Lung (tissue), 17 donors: ENCODE measurements at places on chromosomes 12 and 14. TPM values are rescaled to one million over a fixed set of nuclear protein-coding genes. Genes with fewer than 3 reads are reported as not detected.

DNA sequence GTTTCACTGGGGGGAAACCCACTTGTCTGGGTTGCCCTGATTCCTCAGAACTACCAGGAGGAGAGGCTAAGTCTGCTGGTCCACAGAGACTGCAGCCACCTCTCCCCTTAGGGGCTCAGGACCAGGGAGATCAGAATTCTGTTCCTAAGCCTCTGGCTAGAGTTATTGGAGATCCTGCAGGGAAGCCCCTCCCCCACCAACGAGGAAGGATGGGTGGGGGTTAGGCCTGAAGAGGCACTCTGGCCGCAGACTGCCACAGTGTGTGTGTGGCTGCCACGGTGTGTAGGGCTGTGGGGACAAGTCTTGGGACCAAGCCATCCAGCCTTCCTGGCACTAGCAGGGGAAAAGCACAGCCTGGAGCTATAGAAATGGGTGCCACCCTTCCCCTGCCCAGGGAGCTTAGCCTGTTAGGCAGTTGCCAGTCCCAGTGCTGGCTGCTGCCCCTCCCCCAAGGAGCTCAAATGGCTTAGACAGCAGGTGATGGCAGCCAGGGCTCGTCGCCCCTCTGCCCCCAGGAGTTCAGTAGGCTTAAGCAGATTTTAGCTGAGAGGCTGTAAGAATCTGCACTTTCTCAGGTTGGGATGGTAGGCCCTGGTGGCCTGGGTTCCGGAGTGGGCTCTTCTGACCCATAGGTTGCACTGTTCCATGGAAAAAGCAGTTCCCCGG, 107.7 kb downstream of the ERGIC2 start:
- no peaks in the 10 kb centered on the region for H3K36me3 ChIP-seq
- H3K4me1 ChIP-seq = no peaks in the 10 kb centered on the region
- no peak overlapping the region for H3K4me3 ChIP-seq

GRCh38 chr12:13144266-13144828, 40.9 kb upstream of the GSG1 start:
- H3K27ac ChIP-seq = no peak overlapping the region
- no peaks in the 10 kb centered on the region for H3K36me3 ChIP-seq
- no peak overlapping the region for H3K4me3 ChIP-seq

The PMEL gene
- 0.43 TPM for total RNA-seq

DNA sequence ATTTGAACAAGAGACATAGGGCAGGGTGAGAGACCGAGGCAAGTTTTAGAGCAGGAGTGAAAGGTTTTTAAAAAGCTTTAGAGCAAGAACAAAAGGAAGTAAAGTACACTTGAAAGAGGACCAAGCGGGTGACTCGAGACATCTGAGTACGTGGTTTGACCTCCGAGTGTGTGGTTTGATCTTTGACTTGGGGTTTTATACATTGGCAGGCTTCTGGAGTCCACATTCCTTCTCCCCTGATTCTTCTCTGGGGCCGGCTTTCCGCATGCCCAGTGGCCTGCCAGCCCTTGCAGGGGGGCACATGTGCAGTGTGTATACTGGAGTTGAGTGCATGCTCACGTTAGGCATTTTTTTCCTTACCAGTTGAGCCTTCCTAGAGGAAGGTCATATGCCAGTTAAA, 96.3 kb downstream of the SLC15A4 start:
- peaks cover 3% of the 10 kb centered on the region for H3K27me3 ChIP-seq
- H3K27ac ChIP-seq = no peak overlapping the region
- no peaks in the 10 kb centered on the region for H3K36me3 ChIP-seq
- no peak overlapping the region for H3K4me3 ChIP-seq
- H3K4me1 ChIP-seq = no peaks in the 10 kb centered on the region

The WNT5B gene
- total RNA-seq = 12.6 TPM

- H3K27me3 ChIP-seq = no peaks in the 10 kb centered on the region
- no peak overlapping the region for H3K27ac ChIP-seq
- H3K4me1 ChIP-seq = peaks cover 7% of the 10 kb centered on the region
- H3K4me3 ChIP-seq = no peak overlapping the region
- no peaks in the 10 kb centered on the region for H3K36me3 ChIP-seq
- no peak for DNase-seq
Observed at GRCh38 chr12:75650595-75651341, 139.4 kb upstream of the KRR1 start.

The WSB2 gene
- 46.0 TPM for total RNA-seq

DNA sequence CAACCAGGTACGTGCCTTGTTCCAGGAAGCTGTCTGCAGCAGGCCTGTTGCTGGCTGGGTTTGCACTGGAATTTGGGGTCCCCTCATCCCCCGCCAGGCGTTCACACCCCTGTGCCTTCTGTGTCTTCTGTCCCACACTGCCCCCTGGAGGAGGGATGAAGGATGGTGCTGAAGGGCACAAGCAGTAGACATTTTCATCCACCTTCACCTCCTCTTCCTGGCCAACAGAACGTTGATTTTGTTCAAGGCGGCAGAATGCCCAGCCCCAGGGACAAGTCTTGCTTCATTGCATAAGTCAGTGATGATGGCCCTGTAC, 122.1 kb downstream of the CALM1 start:
- DNase-seq = no peak
- no peaks in the 10 kb centered on the region for H3K27me3 ChIP-seq
- H3K4me3 ChIP-seq = no peak overlapping the region
- H3K36me3 ChIP-seq = no peaks in the 10 kb centered on the region
- peaks cover 7% of the 10 kb centered on the region for H3K4me1 ChIP-seq

The BLTP3B gene
- 26.6 TPM for total RNA-seq
